ENCODE measurements at places on chromosomes 5 and 9.

GRCh38 chr5:151270599-151270998 lies 17.6 kb downstream of the GM2A start:
- DNase-seq, result no peak

DNA sequence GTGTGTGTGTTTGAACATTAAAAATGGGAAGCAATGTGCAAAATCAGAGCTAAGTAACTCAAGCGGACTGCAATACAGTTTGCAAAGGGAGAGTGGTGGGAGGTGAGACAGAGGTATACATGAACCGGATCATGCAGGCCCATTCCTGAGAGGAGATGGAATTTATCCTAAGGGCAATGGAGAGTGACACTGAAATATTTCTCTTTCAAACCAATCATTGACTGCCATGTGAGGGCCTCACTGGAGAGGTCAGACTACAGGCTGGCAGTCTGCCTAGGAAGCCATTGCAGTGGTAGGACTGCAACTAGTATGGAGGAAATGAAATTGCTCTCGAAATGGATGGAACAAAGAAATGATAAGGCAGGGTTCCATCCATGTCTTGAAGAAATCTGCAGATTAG lies 34.8 kb downstream of the TNFSF15 start:
- no peak for DNase-seq

DNA sequence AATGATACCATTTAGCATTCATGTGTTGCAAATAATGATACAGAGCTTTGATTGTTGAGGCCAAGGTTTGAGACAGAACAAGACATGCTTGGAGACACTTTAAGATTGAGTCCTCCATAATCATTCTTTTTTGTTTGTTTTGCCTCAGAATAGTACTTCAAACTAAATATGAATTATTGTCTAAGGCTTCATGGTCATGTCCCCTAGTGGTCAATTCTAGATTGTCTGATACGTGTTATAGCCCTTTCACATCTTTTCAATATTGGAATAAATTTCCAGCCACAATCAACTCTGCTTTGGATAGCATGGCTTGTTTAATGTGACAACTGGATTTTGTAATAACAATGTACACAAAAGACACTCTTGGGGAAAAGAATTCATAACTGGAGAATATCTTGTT lies 64.2 kb downstream of the PRLR start:
- no peak for DNase-seq

DNA sequence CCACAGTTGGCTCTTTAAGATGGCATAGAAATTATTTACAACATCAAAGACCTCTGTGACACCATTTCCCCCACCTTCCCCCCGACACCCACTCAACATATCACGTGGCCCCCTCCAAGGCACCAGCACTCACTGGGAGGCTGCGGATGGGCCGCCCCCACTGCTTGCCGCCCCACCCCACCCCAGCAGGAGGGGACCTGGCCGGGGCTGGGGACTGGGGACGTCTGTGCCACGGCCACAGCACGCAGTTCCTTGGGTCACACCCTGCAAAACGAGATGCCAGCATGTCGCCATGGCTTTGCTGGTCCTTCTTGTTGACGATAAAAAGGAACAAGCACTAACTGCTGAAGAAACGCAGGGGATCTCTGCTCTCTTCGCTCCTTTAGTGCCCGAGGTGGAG lies 257.4 kb upstream of the NFIL3 start:
- DNase-seq, result no peak

- no peak for DNase-seq
Observed at GRCh38 chr5:122723606-122724352, 51.1 kb upstream of the SNX2 start.

DNA sequence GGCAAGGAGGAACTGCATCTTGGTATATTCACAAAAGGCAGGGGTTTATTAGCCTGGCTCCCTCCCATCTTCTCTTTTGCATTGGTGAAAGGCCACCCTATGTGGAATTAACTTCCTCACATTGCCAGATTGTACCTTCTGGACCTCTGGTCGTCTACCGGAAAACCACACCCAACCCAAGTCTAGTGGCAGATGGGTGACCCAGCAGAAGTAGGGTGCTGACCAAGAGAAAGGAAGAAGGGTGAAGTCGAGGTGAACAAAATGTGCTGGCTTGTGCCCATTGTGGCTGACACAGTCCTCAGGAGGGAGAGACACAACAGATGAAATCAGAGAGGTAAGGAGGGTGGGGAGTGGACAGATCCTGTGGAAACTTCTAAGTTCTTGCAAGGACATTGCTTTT lies 39.8 kb upstream of the DAP start:
- DNase-seq, result no peak

Data from OCI-M1 (cell line).